ENCODE measurements at places on chromosomes 16 and 17.
A peak's percentile ranks its signal among the peaks of the same experiment; 100 is the strongest.

DNA sequence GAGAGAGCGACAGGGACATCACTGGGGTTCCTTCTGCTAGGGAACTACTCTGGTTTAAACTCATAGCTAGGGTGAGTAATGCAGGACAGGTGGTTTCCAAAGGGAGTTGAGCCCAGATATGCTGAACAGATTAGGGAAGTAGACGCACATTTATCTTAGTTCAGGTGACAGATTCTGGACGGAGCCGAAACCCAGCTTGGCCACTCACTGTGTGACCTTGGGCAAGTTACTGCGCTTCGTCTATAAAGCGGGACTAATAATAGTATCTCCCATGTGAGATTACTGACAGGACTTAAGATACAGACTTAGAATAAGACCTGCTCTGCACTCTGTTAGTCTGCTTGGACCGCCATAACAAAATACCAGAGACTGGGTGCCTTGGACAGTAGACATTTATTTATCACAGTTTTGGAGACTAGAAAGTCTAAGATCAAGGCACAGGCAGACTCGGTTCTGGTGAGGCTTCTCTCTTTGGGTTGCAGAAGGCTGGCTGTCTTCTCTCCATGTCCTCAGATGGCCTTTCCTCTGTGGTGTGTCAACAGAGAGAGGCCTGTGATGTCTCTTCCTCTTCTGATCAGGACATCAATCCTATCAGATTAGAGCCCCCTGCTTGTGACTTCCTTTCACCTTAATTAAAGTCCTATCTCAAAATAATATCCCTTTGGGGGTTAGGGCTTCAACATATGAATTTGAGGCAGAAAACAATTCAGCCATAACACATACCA lies 12.1 kb downstream of the SCNN1G start:
- no peak for DNase-seq

DNA sequence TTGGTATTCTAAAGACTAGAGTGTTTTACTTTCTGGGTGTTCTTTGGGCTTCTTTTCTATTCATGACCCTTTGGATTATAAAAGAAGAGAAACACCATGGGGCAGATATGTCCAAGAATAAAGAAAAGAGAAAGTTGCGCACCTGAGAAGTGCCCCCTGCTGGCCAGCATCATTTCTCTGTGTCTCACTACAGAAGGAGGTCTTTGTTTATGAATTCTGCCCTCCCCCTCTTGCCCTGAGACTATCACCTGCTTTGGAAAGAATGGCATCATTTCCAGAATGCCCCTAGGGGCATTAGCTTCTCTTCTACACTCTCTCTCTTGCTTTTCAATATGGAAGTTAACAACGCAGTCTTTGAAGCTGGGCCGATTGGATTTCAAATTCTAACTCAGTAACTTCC lies 45.0 kb downstream of the CDH13 start:
- DNase-seq: no peak

- peak; percentile 54 for DNase-seq
These were observed at the start of gene TMEM88 for GRCh38 chr17:7854851-7855659. TSS of gene TMEM88 (plus strand) at chr17:7855066. CDS start at chr17:7855075, 9 bp downstream.

- no peak for DNase-seq
These were observed 36.1 kb upstream of the MYH2 start for GRCh38 chr17:10585529-10585928.

GRCh38 chr17:44389723-44390202 lies 314 bp upstream of the ITGA2B start:
- no peak for DNase-seq

DNA sequence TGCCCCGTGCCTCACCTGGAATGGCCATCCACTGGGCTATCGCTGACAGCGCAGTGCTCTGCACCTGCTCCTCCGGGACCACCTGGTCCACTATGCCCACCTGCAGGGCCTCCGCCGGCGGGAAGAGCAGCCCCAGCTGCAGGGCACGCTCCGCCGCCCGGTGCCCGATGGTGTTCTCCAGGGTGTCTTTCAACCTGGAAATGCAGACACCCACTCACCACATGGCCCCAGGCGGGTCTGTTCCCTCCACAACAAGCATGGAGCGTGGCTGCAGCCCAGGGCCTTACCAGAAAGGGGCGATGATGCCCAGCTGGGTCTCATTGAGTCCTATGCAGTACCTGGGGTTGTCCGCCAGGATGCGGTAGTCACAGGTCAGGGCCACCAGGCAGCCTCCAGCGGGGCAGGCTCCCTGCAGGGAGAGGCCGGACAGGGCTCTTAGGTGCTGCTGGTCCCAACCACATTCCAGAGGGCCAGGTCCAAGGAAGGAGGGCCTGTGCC lies 6.8 kb downstream of the DNASE1L2 start:
- DNase-seq: no peak

DNA sequence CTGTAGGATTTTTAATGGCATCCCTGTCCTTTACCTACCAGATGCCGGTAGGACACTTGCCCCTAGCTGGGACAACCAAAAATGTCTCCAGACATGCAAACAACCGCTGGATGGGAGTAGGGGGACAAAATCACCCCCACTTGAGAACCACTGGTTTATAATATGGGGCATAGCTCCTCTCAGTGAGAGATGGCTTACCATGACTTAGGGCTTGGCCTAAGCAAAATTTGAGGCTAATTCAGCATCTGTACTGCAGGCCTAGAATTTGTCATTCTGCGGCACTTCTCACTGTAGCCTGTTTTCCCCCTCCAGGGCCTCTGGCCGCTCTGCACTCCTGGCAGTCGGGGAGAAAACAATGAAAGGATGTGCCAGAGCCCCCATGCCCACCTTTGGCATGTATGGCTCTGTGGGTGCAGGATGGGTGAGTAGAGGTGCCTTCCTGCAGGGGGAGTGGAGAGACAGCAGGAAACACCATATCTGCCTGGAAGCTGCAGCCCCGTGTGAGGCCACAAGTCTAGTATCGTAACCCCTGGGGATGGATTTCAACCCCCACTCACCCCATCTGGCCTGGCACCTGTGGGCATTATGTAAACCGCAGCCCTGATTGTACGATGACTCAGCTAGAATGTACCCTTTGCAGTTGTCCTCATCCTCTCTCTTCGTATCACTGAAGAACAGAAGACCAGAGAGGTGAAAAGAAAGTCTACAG lies 268.1 kb downstream of the SOX9 start:
- no peak for DNase-seq

DNA sequence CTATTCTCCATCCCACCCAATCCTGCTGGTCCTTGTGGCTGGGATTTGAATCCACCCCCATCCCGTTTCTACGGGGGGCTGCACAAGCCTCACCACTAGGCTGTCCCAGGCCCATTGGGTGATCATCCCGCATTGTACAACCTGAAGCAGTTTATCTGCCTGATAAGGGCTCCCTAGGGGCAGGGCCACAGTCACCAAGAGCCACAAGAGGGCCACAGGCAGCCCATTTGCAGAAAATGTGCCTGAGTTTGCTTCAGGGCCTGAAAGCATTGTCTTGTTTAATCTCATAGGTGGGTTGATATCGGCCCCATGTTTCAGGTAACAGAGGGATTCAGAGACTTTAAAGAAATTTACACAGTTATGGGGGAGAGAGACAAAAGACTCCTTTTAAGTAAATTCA lies 245.0 kb downstream of the CPPED1 start:
- DNase-seq: no peak

- peak; percentile 40 for DNase-seq
These were observed 215.9 kb upstream of the GSE1 start for GRCh38 chr16:85396879-85397871.

DNA sequence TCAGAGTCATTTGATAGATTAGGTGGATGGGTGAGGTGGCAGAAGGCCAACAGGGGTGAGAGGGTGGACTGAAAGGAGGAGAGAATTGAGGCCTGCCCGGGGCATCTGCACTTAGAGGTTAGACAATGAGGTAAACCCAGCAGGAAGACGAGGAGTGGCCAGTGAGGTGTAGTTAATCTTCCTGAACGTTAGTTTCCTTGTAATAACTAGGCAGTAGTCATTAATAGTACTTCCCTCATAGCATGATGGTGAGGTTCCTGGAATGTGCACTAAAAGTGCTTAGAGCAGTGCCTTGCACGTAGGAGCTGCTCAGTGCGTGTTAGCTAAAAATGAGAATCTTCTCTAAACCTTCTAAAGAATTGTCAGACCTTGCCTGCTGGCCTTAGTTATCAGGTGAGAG lies 13.5 kb upstream of the KSR1 start:
- DNase-seq: no peak

DNA sequence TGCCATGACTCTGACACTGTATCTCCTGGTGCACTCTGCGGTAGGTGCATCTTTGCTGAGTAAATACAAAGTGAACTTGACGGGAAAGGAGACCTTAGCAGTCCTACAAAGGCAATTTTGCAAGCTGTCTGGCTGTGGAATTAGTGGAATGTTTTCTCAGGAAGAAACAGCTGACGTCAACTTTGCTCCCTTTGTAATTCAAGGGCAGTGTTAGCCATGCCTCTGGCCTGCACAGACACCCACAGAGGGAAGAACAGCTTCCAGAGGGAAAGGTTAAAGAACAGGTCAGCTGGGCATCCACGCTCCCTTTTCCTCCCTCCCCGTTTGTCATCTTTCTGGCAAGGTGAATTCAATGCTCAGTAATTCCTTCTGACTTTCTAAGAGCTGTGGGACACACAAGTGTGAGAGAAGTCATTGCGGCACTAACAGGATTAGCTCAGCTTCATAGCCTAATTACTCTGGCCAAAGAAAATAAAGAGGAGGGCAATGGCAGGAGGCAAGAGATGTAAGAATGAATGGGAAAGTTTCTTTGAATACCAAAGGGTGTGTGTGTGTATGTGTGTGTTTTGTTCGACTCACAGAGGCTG lies 476.9 kb upstream of the GOT2 start:
- DNase-seq: no peak

DNA sequence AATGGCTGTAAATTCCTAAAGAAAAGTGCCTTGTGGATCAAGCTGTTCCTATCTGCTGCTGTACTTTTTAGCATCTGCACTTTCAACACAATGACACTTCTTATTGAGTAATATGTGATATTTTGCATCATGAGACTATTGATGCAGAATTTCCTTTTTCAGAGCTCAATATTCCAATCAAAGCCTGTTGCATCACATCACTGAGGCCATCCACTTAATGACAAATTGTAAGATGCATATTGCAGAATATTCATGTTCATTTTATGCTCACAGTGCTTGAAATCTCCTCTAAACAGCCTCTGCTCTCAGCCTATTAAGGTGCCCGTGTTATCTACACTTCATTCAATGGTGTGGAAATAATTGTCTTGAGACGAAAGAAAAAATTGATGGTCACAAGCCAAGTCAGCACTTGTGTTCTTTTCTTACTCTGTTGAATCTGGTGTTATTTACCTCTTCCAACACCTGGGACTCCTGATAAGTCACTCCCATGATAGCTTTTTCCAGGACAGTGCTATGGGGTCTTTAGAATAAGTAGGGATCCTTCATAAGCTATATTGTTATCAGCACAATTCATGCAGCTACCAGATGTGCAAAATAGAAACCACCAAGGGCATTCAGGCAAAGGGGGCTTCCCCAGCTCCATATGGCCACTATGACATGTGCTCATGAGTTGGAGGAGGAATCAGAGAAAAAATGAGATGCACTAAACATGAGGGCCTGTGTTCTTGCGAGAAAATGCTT lies 9.3 kb upstream of the SKAP1 start:
- DNase-seq: no peak

GRCh38 chr16:883340-883739 lies 82.8 kb upstream of the GNG13 start:
- DNase-seq: peak; percentile 9

GRCh38 chr17:259341-259976 lies 78.0 kb upstream of the DOC2B start:
- peak; percentile 32 for DNase-seq

- DNase-seq: no peak
These were observed 177.6 kb upstream of the AXIN2 start for GRCh38 chr17:65739034-65739433.

DNA sequence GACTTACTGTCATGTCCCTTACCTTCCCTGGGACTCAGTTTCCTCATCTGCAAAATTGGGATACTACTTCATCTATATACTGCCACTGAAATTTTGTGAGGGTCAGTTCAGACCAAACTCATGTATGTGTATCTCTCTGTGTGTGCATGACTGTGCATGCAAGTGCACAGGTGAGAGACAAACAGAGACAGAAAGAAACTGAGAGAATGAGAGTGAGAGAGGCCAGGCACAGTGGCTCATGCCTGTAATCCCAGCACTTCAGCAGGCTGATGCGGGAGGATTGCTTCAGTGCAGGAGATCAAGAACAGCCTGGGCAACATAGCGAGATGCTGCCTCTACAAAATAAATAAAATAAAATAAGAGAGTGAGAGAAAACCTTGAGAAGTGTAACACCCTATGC lies 32.1 kb upstream of the SLC6A2 start:
- no peak for DNase-seq

- no peak for DNase-seq
These were observed 7.3 kb upstream of the SLC5A10 start for GRCh38 chr17:18944646-18945045.

- DNase-seq: no peak
These were observed 364.4 kb downstream of the XYLT1 start for GRCh38 chr16:17106243-17106791.

GRCh38 chr16:55500530-55501011 lies 8.3 kb upstream of the LPCAT2 start:
- no peak for DNase-seq

DNA sequence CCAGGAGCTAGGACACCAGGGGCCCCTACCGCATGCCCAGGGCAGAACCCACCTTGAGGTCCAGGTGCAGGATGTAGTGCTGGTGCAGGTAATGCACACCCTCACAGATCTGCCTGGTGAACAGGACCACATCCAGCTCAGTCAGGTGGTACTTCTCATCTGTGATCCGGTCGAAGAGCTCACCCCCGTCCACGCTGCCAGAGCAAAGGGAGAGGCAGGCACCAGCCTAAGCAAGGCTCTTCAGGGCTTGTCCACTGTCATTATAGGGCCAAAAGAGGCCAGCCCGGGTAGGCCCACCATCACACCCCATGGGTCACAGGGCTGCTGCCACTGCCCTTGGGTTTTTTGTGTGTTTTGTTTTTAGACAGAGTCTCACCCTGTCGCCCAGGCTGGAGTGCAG lies 21.0 kb downstream of the MYLK3 start:
- no peak for DNase-seq

DNA sequence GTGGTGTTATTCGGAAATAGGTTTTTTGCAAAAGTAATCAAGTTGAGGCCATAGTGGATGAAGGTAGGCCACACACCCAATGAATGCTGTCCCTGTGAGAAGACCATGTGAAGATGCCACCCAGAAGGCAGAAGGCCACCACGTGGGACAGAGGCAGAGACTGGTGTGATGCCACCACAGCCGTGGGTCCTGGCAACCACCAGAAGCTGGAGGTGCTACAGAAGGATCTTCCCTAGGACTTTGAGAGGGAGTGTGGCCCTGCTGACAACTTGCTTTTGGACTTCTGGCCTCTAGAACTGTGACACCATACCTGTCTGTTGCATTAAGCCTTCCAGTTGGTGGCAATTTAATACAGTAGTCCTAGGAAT lies 49.3 kb downstream of the RMI2 start:
- DNase-seq: peak; percentile 24

- DNase-seq: no peak
These were observed 16.3 kb downstream of the MEIOC start for GRCh38 chr17:44672479-44673093.

All from lower lobe of right lung (tissue), 2 donors.